Stimulated activated CD4-positive, alpha-beta T cell treated with anti-CD3 and anti-CD28 coated beads, Interleukin-1b, Interleukin-23, amount 100 ng/mL, for 48 hours (primary cell): ENCODE measurements at places on chromosomes 12 and 14.
A peak's percentile ranks its signal among the peaks of the same experiment; 100 is the strongest.

- no peak for DNase-seq
Measured at GRCh38 chr14:89294060-89294459, 123.0 kb downstream of the FOXN3 start.

- no peak for DNase-seq
Measured at GRCh38 chr14:74683406-74683805, 29.5 kb downstream of the AREL1 start.

- no peak for DNase-seq
Measured at GRCh38 chr14:67749341-67750084, 47.8 kb downstream of the RDH12 start.

GRCh38 chr14:80206351-80207080 is 4.8 kb downstream of the DIO2 start:
- DNase-seq: no peak

- no peak for DNase-seq
Measured at GRCh38 chr14:105071326-105071725, 6.1 kb upstream of the GPR132 start.

GRCh38 chr14:103576371-103577024 is 13.7 kb downstream of the COA8 start:
- DNase-seq: no peak

DNA sequence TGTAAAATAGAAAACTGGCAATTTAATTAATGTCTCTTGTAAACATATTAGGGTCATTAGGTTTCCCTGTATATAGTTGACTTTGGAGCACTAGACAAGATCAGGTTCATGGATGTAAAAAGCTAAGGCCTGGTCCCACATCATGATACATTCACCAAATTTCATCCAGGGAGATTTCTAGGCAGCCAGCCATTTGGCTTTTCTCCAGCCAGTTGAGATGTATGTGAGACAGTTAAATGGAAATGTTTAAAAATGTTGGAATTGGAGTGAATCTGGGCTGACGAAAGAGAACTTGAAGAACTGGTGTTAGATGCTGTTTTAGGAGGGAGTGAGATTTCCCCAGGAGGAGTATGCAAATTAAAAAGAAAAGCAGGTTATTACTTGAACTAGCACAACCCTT is 41.8 kb upstream of the CLEC14A start:
- DNase-seq: no peak

GRCh38 chr12:99977550-99977949 is 7.2 kb downstream of the ANKS1B start:
- DNase-seq: no peak

GRCh38 chr12:107558141-107558815 is 127.3 kb upstream of the PWP1 start:
- no peak for DNase-seq

DNA sequence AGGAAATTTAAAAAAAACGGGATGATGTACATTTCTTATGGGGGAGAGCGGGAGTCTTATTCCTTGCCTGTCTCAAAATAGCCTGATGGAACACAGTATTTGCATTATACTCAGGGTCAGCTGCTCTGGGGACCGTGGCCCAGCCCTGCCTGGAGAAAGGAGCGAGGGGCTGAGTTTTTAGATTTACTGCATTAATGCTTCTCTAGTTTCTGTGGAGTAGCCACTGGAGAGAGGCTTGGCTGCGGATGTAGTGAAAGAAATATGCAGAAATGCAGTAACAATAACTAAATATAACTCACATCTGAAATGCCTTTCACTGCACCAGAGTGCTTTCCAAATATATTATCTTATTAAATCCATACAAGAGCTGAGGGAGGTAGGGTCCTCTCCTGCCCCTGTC is 87.6 kb upstream of the MAP1LC3B2 start:
- no peak for DNase-seq

DNA sequence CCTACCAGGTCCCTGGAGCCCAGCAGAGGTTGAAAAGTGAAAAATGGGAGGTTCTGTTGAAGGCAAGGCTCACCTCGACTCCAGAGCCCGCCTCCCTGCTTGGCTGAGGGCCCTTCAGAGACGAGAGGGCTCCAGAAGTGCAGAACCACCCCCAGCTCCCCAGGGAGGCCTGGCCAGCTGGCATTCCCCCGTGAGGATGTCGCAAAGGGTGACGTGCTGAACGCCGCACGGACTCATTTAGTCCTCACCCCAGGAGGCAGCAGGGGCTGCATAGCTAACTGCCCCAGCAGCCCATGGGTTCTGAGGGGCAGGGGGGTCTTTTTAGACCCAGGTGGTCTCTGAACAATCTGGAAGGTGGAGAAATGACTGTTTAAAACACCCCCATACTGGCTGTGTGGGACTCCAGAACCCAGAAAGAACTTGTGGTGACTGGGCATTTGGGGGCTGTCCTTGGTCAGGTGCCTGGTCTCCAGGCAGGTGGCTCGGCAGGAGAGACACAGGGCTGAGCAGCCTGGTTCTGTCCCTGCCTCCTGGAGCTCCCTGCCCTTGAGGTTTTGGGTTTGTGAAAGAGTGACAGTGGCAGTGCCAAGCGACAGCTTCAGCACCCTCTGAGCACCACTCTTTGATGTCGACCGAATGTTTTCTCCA is 32.0 kb downstream of the ANAPC7 start:
- DNase-seq: no peak

GRCh38 chr14:69298131-69299071 is 38.4 kb downstream of the GALNT16 start:
- DNase-seq: no peak

GRCh38 chr12:70648191-70648590 is 11.0 kb upstream of the PTPRB start:
- DNase-seq: no peak

- DNase-seq: no peak
Measured at GRCh38 chr12:83818881-83819280, 1093.7 kb downstream of the SLC6A15 start.

- DNase-seq: no peak
Measured at GRCh38 chr12:67782573-67782972, 134.0 kb downstream of the DYRK2 start.

DNA sequence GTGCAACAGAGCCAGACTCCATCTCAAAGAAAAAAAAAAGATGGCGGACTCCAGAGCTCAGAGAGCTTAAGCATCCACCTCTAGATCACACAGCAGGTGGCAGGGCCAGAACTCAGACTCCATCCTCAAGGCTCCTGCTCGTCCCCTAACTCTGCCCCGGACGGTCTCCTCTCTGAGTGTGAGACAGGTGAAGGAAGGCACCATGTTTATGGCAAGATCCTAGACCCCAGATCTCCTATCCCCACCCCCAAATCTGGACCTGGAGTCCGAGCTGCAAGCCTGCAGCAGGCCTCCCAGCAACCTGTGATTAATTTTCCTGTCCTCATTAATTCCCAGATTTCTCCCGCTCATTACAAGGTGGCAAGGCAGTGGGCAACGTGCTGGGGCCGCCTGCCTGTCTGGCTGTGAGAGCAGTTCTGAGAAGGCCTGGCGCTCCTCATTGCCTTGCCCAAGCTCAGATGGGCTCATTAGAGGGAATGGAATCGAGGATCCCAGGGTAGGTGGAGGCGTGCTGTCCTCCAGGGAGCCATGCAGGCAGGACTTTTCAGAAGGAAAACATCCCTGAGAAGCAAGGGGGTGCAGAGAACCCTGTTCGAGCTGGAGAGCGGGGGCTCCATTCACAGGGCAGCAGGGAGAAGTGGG is 296.6 kb upstream of the RTL1 start:
- DNase-seq: no peak

DNA sequence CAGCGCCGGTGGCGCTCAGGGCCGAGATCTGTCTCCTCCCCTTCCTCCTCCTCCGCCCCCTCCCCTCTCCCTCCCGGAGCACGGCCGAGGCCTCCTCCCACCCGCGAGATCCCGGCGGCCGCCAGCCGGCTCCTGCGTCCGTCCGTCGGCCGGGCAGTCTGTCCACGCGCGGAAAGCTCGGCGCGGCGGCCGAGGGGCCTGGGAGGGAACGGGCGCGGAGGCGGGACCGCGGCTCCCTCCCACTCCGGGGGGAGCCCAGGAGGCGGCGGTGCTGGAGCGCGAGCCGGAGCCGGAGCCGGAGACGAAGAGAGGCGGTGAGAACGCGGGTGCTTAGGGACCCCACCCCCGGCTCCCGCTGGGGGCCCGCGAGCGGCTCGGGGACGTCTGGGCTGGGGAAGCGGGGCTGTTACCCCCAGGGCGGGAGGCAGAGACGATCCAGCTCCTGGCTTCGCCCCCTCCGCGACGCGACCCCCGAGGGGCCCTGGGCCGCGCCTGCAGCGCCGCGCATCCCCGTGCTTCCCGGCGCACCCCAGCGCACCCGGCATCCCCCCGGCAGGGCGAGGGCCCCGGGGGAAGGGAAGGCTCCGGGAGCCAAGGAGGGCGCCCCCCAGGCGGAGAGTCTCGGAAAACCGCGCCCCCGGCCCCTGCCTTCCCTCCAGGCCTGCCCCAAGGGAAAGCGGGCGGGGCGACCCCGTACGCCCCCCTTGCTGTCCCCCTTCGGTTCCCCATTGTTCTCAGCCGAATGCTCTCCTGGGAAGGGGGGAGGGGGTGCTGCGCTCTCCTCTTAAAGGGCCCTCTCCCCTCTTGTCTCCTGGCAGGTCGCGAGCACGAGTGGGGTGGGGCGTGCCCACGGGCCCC is at the start of gene DTX1:
Gene DTX1, plus strand, starts transcription at position 100 of the 858 bp plus-strand sequence. CDS start 1,463 bp downstream, outside the sequence.
- peak; percentile 27 for DNase-seq

GRCh38 chr12:40691913-40692764 is at the start of gene CNTN1:
TSS of gene CNTN1 (plus strand) at chr12:40692439.
- no peak for DNase-seq

GRCh38 chr14:61925043-61925442 is 162.8 kb downstream of the SNAPC1 start:
- no peak for DNase-seq

DNA sequence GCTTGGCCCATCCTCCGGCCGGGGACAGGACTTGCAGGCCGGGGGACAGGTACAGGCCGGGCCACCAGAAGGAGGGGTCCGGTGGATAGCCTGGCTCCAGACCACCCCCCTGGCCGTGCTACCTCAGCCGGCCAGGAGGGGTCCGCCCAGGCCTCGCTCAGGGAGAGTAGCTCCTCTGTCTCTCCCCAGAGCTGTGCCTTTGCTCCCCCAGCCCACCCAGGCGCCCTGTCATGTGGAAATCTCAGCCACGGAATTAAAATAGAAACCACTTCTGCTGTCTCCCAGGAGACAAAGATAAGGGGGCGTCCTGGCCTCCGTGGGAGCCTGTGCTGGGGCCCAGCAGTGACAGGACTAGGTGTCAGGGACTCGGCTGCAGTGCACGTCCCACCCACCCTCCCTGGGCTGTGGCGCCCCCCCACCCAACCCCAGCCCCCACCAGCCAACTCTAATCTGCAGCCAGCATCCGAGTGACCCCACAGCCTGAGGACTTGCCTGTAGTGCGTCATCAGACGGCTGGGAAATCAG is 3.3 kb upstream of the CRIP2 start:
- DNase-seq: no peak

GRCh38 chr12:59396919-59397318 is 198.9 kb upstream of the SLC16A7 start:
- no peak for DNase-seq

GRCh38 chr12:53809005-53809404 is 57.2 kb upstream of the CISTR start:
- no peak for DNase-seq

GRCh38 chr14:55059333-55059732 is 7.9 kb downstream of the MAPK1IP1L start:
- DNase-seq: no peak

DNA sequence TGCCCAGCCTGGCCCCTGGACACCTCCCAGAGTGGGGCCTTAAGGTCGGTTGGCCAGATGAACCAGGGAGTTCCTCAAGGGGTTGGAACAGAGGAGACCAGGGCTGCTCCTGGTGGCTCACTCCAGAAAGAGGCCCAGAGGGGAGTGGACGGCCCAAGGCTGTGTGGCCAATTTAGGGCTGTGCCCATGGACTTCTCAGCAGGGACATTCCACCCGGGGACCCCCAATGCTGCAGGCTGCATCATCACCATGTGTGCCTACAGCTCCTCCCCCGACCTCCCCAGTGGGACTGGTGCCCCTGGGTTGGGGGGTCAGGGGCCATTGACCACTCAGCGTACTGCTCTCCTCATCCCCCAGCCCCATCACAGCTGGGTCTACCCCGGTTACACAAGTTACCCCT is 17.6 kb upstream of the CYP46A1 start:
- no peak for DNase-seq

GRCh38 chr12:111405859-111406473 is at the start of gene SH2B3:
TSS of gene SH2B3 (plus strand) at chr12:111405923. CDS start at chr12:111418146, 12,223 bp downstream.
- peak; percentile 75 for DNase-seq

DNA sequence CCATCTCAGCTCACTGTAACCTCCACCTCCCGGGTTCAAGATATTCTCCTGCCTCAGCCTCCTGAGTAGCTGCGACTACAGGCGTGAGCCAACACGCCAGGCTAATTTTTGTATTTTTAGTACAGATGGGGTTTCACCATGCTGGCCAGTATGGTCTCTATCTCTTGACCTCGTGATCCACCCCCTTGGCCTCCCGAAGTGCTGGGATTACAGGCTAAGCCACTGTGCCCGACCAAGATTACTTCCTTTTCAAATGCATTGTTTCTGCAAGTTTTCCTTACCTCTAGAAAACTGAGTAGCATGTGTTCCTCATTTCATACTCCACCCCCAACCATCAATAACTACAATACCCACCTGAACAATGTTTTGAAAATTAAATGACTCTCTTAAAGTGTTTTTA is 13.1 kb downstream of the ARF6 start:
- DNase-seq: no peak

- no peak for DNase-seq
Measured at GRCh38 chr14:100709289-100710284, 17.1 kb upstream of the DLK1 start.

DNA sequence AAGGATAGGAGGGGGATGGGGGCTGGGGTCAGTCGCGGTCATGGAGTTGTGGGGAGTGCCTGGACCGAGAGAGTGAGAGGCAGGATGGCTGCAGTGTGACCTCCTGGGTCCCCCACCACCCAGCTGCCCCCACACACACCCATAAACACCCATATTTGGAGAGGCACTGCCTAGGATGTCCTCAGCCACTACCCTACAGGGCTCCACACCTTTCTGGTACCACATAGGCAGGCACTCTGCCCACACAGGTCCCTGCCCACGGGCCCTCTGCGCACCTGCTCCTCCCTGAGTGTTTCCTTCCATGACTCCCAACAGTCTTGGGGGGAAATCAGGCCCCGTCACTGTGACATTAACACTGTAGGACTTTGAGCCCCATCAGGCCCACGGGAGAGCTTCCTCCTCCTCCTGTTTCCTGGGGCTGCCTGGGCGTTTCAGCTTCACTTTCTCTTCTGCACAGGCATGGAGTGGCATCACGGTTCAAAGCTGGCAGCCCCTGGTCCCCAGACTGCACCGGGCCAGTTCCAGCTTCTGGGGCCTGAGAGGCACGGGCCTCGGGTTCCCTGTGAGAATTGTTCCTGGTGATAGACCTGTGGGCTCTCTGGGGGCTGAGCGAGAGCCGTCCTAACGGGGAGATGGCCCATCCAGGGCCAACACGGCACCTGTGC is 207.0 kb upstream of the C14orf180 start:
- DNase-seq: no peak
